HT1080 (cell line): ENCODE measurements at places on chromosomes 1 and 21.

GRCh38 chr1:160519642-160520435, 3.2 kb downstream of the SLAMF6 start:
- DNase-seq, result peak; percentile 44

- no peak for DNase-seq
These were observed 24.2 kb upstream of the CD34 start for GRCh38 chr1:207935166-207935583.

GRCh38 chr1:197336571-197336970, 68.5 kb downstream of the CRB1 start:
- DNase-seq, result no peak

- DNase-seq, result peak; percentile 45
These were observed 33.1 kb upstream of the NFASC start for GRCh38 chr1:204837440-204838084.

DNA sequence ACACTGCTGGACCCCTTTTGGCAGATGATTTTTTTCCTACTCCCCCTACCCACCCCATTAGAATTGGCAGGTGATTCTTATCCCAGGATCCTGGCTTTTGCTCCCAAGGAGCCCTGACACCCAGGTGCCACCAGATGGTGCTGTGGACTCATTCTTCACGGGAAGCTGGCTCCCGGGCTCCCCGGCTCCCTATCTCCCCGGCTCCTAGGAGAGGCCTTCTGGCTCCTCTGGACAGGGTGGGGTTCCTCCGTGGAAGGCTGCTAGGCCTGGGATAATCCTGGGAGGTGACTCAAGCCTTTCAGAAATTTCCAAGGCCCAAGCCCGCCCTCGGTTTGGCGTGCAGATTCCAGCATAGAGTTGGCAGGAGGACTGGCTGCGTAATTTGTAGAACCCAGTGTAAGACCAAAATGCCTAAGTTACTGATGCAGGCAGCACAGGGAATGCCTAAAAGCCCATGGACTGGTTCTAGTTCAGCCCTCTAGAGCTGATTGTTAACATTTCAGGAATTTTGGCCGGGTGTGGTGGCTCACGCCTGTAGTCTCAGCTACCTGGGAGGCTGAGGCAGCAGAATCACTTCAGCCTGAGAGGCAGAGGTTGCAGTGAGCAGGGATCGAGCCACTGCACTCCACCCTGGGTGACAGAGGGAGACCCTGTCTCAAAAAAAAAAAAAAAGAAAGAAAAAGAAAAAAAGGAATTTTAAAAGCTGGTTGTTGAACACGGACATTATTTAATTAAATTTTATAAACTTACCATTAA, 6.8 kb upstream of the BSDC1 start:
- peak; percentile 67 for DNase-seq

DNA sequence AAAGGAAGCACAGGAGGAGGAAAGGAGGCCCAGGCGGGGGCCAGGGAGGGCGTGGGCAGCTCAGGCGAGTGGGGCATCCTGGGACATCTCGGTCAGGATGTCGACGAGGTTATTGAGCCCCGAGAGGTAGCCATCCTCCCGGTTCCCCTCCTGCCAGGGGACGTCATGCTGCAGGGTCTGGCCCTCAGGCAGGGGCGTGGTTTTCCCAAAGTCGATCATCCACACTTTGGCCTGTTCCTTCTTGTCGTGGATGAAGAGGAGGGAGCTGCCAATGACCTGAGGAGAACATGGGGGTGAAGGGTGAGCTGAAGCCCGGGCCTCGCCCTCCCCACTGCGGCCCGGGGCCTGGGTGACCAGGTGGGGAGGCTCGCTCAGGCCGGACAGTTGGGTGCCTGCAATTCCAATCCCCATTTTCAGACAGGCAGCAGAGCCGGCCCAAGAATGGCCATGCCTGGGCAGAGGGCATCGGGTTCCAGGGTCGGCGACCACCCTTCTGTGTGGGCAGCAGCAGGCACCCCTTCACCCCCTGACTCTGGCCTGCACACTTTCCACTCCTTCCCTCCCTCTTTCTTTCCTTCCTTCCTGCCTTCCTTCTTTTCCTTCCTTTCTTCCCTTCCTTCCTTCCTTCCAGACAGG, 86.2 kb downstream of the STUM start:
- no peak for DNase-seq

DNA sequence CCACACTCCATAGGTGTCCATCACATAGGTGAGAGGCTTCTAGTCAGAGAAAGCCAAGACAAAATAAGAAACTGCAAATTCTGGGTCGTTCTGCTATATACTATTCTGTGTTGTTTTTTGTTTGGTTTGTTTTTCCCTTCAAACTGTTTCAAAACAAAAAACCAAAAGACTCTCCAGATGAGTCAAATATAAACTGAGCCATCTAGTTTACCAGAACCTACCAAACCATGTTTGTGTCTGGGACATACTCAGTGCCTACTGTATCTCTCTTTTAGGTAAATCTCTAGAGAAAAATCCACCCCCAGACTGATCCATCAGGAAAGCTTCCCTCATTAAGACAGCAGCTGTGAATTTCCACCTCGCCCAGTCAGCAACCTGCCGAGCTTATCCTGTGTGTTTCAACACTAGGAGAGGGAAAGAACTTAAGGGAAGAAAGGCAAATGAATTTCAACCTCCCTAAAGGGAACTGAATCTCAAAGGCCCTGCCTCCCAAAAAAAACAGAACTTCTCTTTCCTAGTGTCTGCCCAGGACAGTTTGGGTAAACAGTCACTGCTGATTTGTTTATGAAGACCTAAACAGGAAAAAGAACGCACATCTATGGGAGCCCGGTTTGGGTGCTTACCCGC, 17.2 kb downstream of the PPT1 start:
- no peak for DNase-seq

GRCh38 chr1:22018583-22019559, 17.4 kb downstream of the CELA3A start:
- DNase-seq, result peak; percentile 99

- no peak for DNase-seq
These were observed 178.9 kb upstream of the DPT start for GRCh38 chr1:168907786-168908348.

DNA sequence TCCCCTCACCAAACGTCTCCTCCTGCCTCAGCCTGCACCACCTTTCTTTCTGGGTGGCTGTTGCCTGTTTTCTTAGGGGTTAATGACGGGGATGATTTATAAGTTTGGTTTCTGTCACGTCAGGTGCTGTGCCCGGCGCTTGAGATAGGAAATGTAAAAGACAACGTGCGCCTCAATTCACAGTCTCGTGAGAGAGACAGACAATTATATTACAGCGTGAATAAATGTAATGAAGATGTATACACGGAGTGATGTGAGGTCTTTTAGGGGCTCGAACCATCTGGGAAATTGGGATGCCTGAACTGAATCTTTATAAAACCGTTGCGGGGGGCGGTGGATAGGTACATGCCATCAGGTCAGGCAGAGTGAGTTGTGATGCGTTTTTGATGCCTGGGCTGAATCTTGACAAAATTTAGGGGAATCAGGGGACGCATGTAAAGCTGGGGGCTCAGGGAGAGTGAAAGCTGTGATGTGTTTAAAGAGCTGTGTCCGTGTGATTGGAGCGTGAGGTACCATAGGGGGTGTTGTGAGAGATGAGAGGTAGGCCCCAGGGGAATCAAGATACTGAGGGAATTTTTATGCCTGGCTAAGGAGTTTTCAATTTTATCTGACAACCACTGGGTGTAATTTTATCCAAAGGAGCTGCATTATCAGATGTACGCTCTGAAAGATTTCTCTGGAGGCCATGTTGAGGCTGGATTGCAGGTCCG, 831 bp downstream of the TIPRL start:
- peak; percentile 11 for DNase-seq

DNA sequence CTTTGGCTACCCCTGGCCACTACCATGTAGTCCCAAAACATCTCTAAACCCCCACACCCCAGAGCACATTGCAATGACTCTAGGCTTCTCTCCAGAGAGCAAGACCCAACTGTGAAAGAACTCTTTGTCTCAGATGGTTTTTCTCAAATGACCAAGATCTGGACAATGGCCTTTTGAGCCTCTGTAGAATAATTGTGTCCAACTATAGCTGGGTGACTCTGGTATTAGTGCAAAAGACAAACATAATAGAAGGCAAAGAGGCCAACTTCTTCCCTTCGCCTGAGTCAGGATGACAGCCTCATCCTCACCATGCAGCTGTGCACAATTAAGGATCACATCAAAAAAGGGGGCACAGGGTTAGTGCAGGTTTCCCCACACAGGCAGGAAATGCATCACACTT, 139.6 kb downstream of the BRINP2 start:
- DNase-seq, result peak; percentile 93

GRCh38 chr1:18407166-18408045, 73.3 kb upstream of the KLHDC7A start:
- DNase-seq, result no peak

GRCh38 chr1:159869173-159869572, 6.7 kb upstream of the VSIG8 start:
- peak; percentile 93 for DNase-seq

GRCh38 chr1:210347112-210347511, 18.4 kb downstream of the HHAT start:
- peak; percentile 60 for DNase-seq

- no peak for DNase-seq
These were observed 35.7 kb upstream of the TMEM51 start for GRCh38 chr1:15117671-15118325.

GRCh38 chr1:226571893-226572292, 23.3 kb downstream of the STUM start:
- DNase-seq, result no peak

DNA sequence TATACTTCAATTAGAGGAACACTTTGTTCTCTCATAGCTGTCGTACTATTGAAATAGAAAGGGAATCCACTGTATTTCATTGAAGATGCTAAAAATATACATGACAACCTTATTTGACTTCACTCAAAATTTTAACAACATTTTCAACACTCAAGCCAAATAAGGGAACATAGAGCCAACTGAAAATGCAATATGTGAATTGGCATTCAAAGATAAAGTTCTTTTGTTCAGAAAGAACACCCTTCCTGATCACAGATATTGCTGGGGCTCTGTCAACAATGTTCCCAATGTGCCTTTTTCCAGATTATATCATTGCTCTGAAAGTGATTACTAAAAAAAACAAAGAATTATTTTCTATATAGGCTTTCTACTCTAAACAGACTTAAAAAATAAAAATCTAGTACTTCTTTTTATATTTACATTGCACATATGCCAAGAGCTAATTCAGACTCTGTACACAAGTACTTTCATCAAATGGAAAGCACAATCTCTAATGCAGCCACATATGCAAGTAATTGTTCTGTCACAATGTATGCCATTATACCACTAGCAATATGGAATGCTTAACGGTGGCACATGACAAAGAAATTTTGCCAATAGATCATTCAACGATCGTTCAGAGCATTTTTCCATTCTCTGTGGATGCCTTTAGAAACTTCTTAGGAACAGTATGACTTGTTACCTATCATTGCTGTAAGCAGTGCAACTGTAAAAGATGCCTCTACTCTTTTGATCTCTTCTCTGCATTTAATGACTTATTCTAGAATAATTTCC, 171.0 kb downstream of the EIF4G3 start:
- no peak for DNase-seq

DNA sequence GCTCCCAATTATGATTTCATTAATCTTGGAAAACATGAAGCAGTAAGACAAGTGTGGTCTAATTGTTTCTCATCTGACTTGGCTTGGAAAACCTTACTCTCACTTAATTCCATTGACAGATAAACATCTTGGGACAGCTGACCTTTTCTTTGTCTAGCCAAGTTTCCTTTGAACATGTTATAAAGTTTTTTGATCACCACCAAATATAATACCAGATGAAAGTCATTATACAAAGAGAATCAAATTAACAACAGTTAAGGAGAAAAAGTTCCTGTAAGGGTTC, 50.2 kb downstream of the ALG14 start:
- no peak for DNase-seq

DNA sequence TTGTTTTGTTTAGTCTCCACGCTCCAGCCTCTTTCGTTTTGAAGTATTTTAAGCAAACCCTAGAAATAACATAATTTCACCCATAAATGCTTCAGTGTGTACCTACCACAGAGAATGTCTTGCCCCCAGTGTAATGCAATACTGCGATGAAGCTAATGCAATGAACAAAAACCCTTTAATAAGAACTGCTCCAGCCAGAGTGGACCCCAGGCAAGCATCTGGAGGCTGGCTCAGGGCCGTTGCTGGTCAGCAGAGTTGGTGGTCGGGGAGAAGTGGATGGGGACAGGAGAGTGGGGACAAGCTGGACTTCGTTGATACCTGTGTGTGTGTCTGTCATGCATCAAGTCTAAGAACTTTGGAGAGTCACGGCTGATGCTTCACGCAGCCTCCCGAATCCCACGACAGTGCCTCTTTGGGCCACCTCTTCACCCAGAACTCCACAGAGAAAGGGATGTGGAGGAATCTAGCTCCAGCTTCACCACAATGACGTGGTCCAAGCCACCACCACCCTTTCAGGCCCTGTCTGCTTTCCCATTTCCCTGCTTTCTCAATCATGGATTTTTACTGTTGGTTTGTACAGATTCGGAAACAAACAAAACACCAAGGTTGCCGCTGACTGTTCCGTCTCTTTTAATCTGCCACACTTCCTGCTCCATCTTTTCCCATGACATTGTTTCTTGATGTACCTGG, 108.6 kb upstream of the ERRFI1 start:
- DNase-seq, result peak; percentile 71

- DNase-seq, result no peak
These were observed 4.9 kb downstream of the TPM3 start for GRCh38 chr1:154186852-154187501.

GRCh38 chr1:34970829-34971228, 14.3 kb downstream of the TMEM35B start:
- no peak for DNase-seq

DNA sequence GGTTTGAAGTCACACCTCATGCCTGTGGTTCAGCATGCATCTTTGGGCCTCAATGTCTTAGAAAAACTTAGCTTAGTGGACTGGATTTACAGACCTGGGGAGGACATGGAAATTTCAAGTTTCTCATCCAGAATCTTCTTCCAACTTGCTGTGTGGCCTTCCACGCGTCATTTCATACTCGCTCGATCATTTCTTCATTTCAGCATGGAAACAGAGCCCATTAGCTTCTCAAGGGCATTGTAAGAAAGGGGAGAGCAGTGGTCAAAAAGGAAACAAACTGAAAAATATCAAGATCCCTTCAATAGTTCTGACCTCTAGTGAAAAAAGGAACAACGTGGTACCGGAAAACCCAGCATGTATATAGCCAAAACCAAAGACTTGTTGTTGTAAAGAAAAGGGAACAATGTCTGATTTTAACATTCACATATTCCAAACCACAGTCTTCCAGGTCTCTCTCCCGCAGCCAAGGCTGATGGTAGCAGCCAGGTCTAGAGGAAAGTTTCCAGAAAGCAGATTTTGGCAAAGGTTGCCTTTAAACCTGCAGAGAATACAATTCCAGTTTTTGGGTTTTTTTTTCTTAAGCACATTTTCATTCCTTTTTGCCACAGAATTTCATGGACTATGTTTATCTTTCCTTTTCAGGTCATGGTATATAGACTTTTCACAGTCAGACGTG, 97.0 kb upstream of the CDC42BPA start:
- DNase-seq, result no peak

- no peak for DNase-seq
These were observed 245.3 kb downstream of the DISC1 start for GRCh38 chr1:231871878-231872277.

- DNase-seq, result no peak
These were observed 40.5 kb upstream of the HMCN1 start for GRCh38 chr1:185693654-185694053.
